Fibroblast of villous mesenchyme (primary cell): ENCODE measurements at places on chromosomes 1 and 21.
A peak's percentile ranks its signal among the peaks of the same experiment; 100 is the strongest.

- peak; percentile 69 for DNase-seq
Observed at GRCh38 chr1:243268751-243269460, 13.1 kb downstream of the SDCCAG8 start.

- peak; percentile 95 for DNase-seq
Observed at GRCh38 chr1:8097077-8097799, 71.1 kb upstream of the ERRFI1 start.

- DNase-seq = peak; percentile 62
Observed at GRCh38 chr1:202135221-202135721, 9.3 kb downstream of the ARL8A start.

DNA sequence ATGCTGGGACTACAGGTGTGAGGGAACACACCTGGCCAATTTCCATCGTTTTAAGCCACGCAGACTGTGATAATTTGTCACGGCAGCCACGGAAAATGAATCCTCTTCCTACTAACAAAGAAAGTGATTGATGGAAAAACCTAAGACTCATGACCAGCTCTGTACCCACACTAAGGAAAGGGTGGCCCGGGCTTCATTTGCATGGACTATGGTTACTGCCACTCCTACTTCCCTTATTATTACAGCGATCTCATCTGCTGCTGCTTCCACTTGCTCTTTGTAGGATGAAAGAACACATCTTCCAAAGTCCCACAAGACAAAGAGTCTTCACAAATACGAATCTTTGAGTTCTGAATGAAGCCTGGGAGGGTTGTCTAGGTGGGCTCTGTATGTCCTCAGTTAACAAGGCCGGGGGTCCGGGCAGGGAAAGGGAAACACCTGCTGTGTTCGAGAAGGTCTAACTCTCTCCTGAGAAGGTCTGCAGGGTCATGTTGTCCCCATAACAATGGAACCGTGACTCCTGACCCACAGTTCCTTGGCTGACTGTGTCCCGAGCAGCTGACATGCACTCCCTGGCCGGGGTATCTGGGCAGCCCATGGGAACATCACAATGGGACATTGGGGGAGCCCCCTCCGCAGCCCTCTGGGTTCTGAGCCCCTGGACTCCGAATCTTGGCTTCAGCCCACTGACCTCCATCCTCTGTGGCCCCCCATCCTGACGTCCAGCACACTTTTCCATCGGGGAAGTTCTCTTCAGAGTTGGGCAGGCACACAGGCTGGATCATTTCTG, 13.3 kb upstream of the TFF1 start:
- no peak for DNase-seq

- peak; percentile 73 for DNase-seq
Observed at GRCh38 chr21:14533499-14534428, 12.4 kb downstream of the SAMSN1 start.

DNA sequence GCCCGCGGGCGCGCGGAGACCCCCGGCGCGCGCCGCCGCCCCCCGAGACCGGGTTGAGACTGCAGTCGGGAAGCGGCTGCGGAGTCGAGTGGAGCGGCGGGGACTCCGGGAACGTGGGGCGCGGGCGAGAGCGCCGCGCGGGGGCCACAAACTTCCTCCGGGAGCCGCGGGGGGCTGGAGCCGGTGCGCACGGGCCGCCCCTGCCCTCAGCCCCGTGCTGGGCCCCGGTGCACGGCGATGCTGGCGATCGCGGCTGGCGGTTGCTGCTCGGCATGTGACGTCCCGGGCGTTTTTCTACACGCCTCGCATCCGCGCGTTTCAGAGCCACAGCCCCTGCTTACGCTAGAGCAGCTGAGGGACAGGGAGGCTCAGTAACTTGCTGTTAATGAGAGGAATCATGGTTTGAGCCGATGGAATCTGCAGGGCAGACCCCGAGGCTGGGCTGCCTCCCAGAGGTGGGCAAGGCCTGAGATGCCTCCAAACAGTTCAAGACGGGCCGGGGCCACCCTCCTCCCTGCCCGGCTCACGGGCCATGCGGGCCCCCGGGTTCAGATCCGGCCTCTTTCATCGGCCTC, 520 bp downstream of the TMEM201 start:
- DNase-seq = peak; percentile 48

- DNase-seq = no peak
Observed at GRCh38 chr1:8875216-8875861, 3.1 kb downstream of the ENO1 start.

DNA sequence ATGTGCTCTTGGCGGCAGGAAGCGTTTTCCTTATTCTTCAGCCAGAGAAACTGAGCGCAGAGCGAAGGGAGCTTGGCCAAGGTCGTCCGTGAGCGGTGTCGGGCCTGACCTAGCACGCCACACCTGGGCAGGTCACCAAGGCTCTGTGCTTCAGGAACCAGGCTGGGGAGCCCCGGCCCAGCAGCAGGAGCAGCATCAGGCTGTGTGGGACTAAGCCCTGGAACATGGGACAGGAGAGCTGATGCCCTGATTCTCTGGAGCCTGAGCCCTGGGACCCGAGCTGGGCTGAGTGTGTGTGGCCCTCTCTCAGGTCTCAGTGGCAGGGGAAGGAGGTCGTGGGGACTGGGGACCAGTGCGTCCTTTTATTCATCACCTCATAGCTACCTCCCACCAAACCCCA, 65.2 kb upstream of the ABCG1 start:
- no peak for DNase-seq

- no peak for DNase-seq
Observed at GRCh38 chr1:43864111-43865045, 69.2 kb upstream of the ARTN start.

- no peak for DNase-seq
Observed at GRCh38 chr1:228887101-228887500, 151.8 kb downstream of the RHOU start.

GRCh38 chr1:81702903-81703302, 97.8 kb upstream of the ADGRL2 start:
- DNase-seq = peak; percentile 91

DNA sequence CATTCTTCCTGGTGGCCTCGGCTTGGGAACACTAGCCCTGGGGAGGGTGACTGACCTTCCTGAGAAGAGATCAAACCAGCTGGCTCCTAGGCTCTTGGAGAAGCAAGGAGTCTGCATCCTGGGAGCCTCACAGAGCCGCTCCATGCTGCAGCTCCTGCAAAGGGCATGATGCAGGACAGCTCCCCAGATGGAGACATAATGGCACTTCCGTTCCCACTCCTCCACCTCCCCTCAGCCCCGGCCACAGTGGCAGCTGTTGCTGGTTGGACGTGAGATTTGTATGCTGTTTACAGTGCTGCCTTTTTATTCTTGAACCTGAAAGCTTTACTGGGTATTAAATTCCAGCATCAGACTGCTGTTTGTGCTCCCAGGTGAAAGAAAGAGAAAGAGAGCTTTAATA, 83.7 kb upstream of the CTTNBP2NL start:
- DNase-seq = no peak

DNA sequence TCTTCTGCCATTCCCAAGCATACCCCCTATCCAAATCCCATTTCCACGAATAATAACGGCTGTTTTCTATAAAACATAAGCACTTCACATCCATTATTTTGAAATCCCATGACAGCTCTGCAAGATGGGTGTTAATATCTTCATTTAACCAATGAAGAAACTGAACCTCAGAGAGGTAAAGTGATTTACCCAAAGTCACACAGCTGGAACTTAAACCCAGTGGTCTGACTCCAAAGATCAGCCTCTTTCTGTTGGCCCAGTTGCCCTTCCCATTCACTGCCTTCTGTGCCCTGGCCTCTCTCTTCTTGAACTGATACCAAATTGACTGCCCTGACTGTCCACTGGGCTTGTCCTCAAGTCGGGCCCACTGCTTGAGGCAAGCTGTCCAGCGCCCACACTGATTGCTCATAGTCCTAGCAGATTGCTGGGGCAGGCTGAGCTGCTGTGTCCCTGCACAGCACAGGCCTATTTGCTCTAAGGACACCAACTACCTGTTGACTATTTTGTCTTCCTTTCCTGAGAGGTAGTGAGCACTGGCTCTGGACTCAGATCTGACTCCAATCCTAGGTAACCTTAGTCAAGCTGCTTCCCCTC, 19.3 kb downstream of the TAL1 start:
- DNase-seq = no peak

- peak; percentile 81 for DNase-seq
Observed at GRCh38 chr1:7975212-7975865, 13.8 kb downstream of the PARK7 start.

- DNase-seq = peak; percentile 65
Observed at GRCh38 chr21:16419188-16419921, 689.6 kb downstream of the USP25 start.

DNA sequence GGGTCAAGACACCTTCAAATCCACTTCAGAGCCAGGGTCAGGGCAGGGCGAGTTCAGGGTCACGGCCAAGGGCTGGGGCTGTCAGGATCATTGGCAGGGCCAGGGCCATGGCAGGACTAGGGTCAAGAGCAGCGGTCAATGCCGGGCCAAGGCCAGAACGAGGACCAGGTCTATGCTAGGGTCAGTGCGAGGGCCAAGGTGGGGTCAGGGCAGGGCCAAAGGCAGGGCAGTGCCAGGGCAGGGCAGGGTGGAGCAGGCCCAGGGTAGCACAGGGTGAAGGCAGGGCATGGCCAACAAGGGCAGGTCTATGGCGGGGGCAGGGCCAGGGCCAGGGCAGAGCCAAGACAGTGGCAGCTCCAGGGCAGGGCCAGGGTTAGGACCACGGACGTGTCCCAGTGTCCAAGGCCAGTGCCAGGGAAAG, 154.0 kb downstream of the LIPI start:
- DNase-seq = no peak

GRCh38 chr1:184300446-184300845, 86.4 kb upstream of the C1orf21 start:
- DNase-seq = peak; percentile 48

GRCh38 chr1:209624558-209625549, 27.4 kb downstream of the LAMB3 start:
- no peak for DNase-seq

DNA sequence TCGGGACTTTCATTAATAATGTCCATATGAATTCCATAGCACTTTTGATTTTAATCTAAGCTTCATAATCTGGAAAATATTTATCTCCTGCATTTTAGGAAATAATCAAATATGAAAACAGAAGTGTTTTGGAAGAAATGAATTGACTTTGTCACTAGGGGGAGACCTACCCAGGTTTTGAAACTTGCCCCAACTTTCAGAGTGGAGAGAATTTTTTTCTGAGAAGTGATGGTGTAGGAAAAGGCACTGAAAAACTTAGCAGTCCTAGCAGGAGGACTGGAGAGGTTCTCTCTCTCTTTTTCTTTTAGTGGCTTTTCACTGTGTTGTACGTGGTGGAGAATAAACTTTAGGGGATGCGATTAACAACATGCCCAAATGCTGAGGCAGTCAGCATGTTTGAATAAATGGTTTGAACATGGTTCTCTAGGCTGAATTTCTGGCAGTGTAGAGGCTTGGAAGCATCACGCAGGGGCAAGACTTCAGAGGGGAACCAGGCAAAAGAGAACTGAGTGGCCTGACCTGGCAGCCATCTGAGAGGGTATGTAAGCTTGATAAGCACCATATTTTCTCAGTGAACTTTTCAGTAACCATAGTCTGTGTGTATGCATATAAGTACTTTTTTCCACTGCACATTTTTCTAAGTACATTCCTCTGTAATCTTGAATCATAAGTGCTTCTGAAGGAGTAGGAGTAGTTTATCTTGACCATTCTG, 68.3 kb upstream of the NEK7 start:
- DNase-seq = peak; percentile 65

DNA sequence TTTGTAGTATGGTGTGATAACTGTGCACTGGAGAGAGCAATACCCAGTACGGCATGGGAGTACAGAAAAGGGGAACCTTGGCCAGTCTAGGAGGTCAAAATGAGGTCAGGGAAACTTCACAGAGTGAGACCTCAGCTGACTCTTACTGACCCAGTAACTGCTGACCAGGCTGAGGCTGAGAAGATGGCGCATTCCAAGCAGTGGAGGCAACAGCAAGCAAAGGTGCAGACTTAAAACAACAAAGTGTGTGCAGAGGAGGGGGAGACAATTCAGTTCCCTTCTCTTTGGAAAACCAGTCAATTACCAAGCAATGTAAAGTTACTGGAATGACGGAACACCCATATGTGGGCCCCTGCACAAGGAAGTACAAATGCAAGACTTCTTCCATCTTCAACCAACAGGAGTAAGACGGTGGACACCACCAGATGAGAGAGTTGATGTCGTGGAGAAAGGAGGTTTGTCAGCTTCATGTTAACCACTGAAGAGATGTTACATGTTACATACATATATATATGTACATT, 54.6 kb upstream of the PRDX6 start:
- no peak for DNase-seq

- DNase-seq = no peak
Observed at GRCh38 chr1:116325922-116326321, 47.1 kb upstream of the ATP1A1 start.

GRCh38 chr1:2198571-2198970, 4.0 kb upstream of the FAAP20 start:
- DNase-seq = no peak

DNA sequence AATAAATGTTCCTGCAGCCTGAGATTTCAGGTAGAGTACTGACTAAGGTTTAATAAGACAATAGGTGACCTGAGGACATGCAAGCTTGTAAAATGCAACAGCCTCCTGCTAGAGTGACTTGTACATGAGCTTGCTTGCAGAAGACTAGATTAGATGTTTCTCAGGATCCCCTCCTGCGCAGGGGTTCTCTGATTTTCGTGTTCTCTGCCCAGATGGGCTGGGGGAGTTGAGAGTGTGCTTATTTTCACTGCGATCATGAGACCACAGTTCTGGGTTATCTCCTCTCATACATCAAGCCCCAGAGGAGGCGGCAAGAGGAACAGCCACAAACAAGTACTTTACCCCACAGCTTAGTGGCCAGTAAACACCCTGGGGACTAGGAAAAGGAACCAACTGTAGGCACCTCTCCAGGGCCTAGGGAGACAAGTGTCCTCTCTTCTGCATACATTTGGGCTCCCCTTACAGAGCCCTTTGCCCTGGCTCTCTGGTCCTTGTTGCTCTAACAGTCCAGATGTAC, 8.0 kb downstream of the TMEM81 start:
- DNase-seq = no peak

DNA sequence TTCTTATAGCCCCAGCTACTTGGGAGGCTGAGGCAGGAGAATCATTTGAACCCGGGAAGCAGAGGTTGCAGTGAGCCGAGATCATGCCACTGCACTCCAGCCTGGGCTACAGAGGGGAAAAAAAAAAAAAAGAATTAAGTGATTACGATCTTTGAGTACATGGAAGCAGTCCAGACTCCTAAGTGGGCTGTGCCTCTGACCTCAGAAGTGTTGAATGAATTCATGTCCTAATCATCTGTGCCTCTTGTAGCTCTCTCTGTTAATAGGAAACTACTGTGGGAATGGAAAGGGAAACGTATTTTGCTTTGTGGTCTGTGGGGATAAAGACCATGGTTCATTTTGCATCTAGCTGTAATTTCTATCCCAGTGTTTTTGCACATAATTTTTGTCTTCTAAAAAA, 8.4 kb upstream of the IVNS1ABP start:
- peak; percentile 12 for DNase-seq

- peak; percentile 96 for DNase-seq
Observed at GRCh38 chr1:58815069-58815685, 31.3 kb upstream of the JUN start.

DNA sequence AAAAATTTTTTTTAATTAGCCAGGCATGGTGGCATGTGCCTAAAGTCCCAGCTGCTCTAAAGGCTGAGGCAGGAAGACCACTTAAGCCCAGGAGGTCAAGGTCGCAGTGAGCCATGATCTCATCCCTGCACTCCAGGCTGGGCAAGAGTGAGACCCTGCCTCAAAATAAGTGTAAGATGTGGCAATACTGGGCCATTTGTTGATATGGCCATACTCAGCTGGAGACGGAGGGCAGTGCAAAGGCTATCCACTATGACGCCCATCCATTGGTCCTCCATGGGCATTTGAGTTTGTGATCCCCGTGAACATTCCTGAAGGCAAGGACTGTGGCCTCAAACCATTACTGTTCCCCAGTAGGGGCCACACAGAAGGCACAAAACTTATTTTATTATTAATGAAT, 1.5 kb downstream of the CASP9 start:
- DNase-seq = no peak
